Stimulated activated CD4-positive, alpha-beta T cell treated with anti-CD3 and anti-CD28 coated beads, TNF-alpha, amount 100 ng/mL, for 1 hour (primary cell): ENCODE measurements at places on chromosomes 1 and 21.
A peak's percentile ranks its signal among the peaks of the same experiment; 100 is the strongest.

- DNase-seq, result no peak
Measured at GRCh38 chr1:65449214-65449823, 28.9 kb downstream of the LEPR start.

GRCh38 chr1:10767282-10767681 is 29.2 kb downstream of the CASZ1 start:
- DNase-seq, result no peak

- DNase-seq, result no peak
Measured at GRCh38 chr1:211518330-211519289, 26.6 kb upstream of the RD3 start.

- DNase-seq, result no peak
Measured at GRCh38 chr1:48691429-48692001, 85.2 kb downstream of the BEND5 start.

- no peak for DNase-seq
Measured at GRCh38 chr1:67347688-67348472, 40.2 kb downstream of the IL12RB2 start.

DNA sequence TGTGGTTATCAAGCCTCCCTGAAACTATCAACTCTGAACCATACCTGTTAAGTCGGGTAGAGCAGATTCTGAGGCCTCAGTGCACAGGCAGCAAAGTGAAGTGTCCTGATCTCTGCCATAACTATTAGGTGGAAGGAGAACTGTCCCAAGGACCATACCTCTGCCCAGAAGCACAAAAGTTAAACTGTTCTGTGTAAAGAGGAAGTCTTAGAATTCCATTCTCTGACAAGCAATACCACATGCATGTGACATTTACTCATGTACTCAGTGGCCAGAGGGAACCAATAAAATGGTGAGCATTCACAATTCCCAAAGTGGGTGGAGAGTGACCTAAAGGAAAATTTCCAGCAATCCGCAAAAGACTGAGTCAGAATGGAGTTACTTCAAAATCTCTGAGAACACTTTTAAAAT is 61.0 kb downstream of the TOR3A start:
- DNase-seq, result no peak

DNA sequence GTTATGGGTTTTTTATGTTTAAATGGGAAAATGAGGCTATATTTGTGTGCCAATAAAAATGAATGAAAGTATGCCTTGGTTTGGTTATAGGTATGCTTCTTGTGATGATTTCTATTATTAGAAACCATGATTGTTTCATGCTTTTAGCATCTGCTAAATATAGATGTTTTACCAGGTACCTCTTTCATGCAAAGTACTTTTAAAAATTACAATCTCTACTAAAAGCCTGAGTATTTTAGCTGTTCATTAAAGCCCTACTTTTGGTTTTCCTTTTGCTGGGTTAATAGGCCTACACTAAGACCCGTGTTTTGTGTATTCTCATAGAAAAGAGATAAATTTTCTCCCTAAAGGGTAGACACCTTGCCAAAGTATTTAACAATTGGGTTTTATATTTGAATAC is 32.0 kb downstream of the MTF2 start:
- no peak for DNase-seq

DNA sequence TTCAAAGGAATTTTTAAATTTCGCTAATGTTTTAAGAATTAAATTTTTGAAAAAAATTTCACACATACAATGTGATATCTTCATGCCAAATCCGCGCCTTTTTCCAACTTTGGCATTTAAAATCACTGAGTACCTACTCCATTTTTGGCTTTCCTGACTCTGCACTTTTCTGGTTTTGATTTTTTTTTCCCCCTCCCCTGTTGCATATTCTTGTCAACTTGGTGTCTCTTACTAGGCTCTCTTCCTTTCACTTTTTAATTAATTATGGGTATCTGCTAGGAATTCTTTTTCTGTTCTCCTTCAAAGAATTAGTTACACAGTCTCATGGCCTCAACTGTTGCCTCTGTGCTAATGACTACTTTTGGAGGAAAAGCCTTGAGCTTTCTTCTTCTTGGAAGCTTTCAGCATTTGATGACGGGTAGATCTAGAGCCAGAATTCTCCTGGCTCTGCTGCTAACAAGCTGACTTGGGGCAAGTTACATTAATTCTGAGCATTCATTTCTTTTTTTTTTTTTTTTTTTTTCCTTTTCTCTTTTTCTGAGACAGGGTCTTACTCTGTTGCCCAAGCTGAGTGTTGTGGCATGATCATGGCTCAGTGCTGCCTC is 1.8 kb downstream of the AGL start:
- DNase-seq, result no peak

DNA sequence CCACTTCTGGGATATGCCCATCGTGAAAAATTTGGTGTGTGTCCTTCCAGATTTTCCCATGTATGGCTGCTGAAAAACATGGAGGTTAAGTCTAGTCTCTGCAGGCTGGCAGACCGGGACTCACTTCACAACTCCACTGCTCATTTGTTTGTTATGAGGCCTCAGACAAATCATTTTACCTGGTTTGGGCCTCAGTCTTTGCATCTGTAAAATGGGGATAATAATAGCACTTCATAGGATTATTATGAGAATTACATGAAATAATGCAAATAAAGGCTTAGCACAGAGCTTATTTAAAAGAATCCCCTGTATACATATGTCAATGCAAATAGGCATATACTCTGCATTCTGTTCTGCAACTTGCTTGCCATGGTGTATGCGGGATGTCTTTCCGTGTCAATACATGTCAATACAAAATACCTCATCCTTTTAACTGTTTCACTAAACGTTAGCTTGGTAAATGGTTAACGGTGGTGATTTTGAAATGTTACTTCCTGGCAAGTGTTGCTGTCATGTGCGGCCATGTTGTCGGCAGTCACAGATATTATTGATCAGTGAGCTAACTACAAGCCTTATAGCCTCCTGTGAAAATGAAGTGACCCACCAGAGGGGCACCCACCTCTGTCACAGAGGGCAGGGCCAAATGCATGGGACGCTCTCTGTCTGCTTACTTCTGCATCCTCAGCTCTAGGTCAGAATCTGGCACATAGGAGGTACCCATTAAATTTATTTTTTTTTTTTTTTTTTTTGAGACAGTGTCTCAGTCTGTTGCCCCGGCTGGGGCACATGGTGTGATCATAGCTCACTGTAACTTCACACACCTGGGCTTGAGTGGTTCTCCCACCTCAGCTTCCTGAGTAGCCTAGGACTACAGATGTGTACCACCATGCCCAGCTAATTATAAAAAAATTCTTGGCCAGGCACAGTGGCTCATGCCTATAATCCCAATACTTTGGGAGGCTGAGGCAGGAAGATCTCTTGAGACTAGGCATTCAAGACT is 4.3 kb downstream of the LCK start:
- no peak for DNase-seq

GRCh38 chr1:114270282-114270681 is 116.6 kb upstream of the SYT6 start:
- no peak for DNase-seq

DNA sequence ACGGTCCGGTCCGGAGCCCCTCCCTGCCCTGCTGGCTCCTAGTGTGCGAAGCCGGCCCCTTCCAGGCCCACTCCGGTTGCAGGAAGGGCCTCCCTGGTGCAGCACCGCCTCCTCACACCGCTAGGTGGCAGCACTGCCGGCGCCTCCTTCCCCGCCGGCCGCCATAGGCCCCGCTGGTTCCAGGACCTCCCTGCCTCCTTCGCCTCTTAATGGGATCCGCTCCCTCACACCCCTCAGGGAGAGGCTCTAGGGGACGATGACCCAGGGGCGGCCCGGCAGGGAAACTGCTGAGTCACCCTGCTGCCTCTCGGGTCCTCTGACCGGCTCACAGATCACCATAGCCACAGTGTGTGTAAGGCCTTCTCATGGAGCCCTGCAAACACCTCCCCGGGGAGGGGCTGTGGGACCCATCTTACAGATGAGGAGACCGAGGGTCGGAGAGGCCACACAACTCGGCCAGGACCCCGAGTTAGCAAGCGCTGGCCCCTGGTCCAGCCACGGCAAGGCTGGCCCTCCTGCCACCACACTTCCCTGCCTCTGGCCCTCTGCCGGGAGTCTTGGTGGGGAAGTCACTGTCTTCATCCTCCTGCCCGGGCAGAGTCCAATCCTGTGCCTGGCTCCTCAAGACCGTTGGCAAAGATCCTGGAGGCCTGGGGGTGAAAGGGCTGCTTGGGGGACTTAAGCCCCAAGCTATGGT is 1.6 kb upstream of the AJAP1 start:
- DNase-seq, result peak; percentile 21

DNA sequence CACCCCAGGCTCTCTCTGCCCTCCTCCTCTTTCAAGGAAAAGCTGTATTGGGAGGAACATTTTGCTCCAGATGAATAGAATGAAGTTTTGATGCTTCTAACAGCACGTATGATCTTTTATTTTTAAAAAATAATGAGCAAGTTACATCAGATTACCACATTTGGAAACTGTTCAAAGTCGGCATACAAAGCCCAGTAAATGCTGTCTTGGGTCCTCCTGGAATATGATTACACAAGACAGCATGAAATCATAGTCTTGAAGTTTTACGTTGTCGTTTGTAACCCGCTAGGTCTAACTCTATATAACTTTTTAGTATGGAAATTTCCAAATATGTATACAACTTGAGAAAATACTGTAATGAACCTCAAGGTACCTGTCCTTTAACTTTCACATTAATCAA is 385.6 kb downstream of the HLX start:
- no peak for DNase-seq

- no peak for DNase-seq
Measured at GRCh38 chr1:153880962-153881361, 41.8 kb downstream of the GATAD2B start.

GRCh38 chr1:99849413-99849743 is 783 bp upstream of the AGL start:
- DNase-seq, result no peak

GRCh38 chr1:244099258-244099930 is 48.3 kb downstream of the ZBTB18 start:
- no peak for DNase-seq

GRCh38 chr21:17931080-17931479 is 111.9 kb upstream of the C21orf91 start:
- no peak for DNase-seq

GRCh38 chr1:68459796-68460195 is 10.0 kb upstream of the RPE65 start:
- no peak for DNase-seq

GRCh38 chr1:234720709-234721441 is 110.9 kb upstream of the IRF2BP2 start:
- no peak for DNase-seq

- DNase-seq, result no peak
Measured at GRCh38 chr21:23639721-23640120, 1967.6 kb downstream of the MRPL39 start.

- DNase-seq, result no peak
Measured at GRCh38 chr1:115277276-115277675, 60.8 kb downstream of the NGF start.

GRCh38 chr21:45854690-45855247 is 126.8 kb upstream of the COL6A1 start:
- no peak for DNase-seq

DNA sequence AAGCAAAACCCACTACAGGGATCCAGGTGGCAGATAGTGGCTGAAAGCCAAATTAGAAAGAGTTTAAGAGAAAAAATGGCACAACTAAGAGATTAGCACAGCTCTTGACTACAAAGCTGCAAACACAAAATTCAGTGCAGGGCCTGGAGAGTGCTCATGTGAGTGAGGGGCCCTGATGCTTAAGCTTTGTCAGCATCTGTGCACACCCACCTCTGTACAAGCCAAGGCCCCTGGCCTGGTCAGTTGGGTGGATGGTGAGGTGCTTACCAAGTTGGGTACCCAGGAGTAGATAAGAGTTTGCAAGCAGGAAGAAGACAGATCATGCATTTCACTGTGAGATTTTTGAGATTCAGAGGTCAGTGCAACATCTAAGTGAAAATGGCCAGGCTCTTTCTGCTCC is 62.7 kb upstream of the ATP1B1 start:
- DNase-seq, result no peak

DNA sequence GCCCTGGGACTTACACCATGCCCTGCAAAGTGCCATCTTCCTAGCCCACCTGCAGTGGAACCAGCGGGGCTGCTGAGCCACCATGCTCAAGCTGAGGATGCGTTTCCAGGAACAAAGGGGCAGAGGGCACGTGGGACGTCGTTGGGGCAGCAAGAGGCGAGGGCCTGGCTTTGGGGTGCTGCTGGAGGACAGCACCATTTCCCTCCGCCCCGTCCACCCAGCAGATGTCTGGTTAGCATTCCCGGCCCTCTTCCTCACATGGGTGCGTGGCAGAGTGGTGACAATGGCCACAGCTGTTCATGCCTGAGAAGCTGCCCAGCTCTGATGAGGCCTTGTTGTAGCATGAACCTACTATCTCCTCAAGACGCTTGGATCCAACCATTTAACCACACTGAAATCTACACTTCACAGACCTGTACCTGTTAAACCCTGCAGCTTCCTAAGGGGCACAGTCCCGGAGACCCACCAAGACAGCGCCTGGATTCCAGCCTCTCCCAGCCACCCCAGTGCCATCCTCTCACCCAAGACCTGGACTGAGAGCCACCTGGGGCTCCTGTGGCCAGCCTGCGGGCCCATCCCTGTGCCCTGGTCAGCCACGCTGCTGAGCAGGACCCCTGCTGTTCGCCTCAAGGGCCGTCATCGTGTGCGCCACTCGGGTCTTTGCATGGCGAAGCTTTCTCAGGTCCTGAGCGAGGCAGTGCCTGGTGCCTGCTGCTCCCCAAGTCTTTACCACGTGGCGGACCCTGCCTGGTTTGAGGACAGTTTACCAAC is 33.2 kb downstream of the SLC45A1 start:
- DNase-seq, result no peak

- peak; percentile 35 for DNase-seq
Measured at GRCh38 chr1:2258996-2259395, 30.9 kb downstream of the SKI start.

DNA sequence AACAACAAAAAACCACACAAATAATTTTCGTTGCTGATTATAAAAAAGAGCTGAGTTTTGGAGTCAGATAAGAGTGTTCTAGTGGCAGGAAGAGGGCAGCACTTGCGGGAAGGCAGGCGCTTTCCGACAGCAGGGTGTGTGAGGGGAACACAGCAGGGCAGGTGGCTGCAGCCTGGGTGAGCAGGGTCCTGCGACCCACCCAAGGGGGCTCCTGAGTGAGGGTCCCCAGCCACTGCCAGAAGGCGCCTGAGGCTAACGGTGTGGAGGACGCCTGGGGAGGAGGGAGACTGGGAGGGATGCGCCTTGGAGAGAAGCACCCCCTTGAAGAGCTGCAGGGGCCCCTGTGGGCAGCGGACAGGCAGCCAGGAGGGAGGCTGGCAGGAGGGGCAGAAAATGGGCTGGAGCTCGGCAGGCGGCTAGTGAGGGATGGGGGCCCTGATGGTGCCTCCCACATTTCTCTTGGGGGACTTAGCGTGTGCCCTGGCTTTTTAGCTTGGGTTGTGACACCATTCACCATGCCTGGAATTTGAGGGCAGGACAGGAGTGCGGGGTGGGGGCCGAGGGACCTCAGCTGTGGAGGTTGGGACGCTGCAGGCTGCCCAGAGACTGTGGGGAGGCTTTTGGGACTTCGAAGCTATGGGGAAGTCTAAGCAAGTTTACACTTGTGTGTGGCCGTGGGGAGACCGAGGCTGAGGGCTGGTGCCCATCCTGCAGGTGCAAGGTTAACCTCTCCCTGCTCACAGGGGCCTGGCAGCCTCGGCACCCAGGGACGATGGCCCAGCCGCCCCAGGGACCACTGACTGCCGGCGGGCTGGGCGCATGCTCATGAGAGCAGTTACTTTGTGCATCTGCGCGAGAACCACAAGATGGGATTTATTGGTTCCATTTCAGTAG is 111.4 kb downstream of the SIK1 start:
- DNase-seq, result no peak
